Fibroblast of skin of scalp (primary cell): ENCODE measurements at places on chromosomes 12 and 14.

- DNase-seq = no peak
Observed at GRCh38 chr14:85038526-85039352, 491.2 kb upstream of the FLRT2 start.

- no peak for DNase-seq
Observed at GRCh38 chr12:124844411-124845397, 19.0 kb downstream of the SCARB1 start.

GRCh38 chr12:75183967-75184366, 25.7 kb downstream of the KCNC2 start:
- DNase-seq = no peak

- peak; percentile 85 for DNase-seq
Observed at GRCh38 chr14:79514700-79515099, 696.6 kb downstream of the DIO2 start.

DNA sequence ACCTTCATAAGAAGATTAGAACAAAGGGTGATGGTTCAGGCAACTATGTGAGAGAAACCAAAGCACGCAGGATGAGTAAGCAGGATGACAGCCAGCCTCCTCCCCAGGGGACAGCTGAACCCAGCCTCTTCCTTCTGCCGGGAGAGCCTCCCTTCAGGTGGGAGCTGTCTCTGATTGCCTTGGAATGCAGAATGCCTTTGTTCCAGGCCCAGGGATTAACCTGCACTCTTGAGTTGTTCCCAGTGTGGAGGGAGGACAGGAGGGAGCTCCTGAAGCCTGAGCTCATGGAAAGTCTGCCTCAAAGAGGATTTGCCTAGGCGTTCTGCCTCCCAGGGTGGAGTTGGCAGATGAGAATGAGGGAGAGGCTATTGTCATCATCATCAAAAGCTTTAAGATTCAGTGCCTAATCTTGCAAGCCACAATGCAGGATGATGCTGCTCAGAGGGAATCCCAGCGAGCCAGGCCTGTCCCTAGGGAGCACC, 3.6 kb upstream of the KRT6A start:
- peak; percentile 88 for DNase-seq

DNA sequence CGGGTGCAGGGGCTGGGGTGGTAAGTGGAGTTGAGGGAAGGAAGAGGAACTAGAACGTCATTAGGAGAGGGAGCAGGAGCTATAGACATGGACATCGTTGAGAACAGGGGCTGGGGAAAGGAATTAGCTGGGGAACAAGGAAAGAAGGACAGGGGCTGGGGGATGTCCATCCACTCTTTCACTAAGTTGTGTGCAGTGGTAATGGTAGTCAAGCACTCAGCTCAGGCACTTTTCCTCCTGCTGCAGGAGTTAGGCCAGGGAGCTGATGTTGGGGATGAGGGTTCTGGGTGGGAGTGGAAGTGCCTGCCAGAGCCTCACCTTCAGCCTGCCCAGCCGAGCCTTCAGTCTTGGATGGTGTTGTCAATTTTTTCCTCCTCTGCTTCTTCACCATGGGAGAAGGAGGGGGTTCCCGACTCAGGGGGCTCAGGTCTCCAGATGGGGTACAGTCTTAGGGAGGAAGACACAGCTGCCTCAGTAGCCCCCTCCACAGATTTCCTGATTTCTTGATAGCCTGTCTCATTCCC, 9.2 kb downstream of the AGAP2 start:
- no peak for DNase-seq

GRCh38 chr14:72420749-72421474, 473.0 kb downstream of the DPF3 start:
- peak; percentile 64 for DNase-seq
